ENCODE measurements at places on chromosomes 3 and 15. TPM values are rescaled to one million over a fixed set of nuclear protein-coding genes. Genes with fewer than 3 reads are reported as not detected.

Gene ACKR2
- total RNA-seq, result 2.2 TPM

Gene SHISA5
- 164 TPM for total RNA-seq

Gene ACOX2
- 19.1 TPM for total RNA-seq

Gene MESP1
- 2.1 TPM for total RNA-seq

GRCh38 chr3:140896997-140897396, 44.6 kb upstream of the SLC25A36 start:
- no peaks in the 10 kb centered on the region for H3K36me3 ChIP-seq
- no peak overlapping the region for H3K4me3 ChIP-seq
- H3K4me1 ChIP-seq, result no peaks in the 10 kb centered on the region

DNA sequence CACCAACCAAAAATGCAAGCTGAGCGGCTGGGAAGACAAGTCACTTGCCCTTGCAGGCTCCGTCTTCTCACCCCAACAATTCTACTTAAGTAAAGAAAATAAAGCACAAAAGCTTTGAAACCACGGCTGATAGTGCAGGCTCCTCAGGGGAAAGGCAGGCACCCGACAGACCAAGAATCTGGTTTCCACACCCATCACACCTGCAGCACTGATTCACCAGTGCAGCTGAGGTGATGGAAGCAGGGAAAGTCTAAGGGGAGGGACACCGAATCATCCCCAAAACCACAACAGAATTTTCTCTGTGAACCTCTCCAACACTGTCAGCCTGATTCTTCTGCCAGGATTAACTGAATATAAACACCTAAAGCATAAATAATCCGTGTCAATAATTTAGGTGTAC, 62.0 kb upstream of the NSMCE3 start:
- H3K27ac ChIP-seq, result no peak overlapping the region
- H3K4me3 ChIP-seq, result no peak overlapping the region
- no peaks in the 10 kb centered on the region for H3K4me1 ChIP-seq
- H3K36me3 ChIP-seq, result no peaks in the 10 kb centered on the region
